ENCODE measurements at places on chromosomes 4 and X.

- no peak for DNase-seq
These were observed 322.5 kb downstream of the EVC2 start for GRCh38 chr4:5385741-5386311.

DNA sequence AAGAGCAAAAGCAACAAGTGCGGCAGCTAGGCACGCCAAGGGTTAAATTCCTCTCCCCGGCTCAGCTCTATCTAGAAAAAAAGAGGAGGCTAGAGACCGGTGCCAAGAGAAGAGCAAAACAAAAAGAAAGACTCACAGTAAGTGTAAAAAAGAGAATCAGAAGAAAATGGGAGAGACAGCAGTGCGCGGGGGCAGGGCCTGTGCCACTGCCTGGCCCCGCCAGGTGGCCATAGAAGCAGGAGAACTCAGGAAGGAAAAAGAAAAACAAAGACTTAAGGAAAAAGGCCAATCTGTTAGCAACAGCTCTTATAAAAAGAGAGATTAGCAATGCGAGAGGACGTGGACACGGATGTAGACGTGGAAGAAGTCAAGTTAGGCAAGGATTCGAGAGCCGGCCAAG is 3.2 kb downstream of the ACOX3 start:
- DNase-seq = no peak

GRCh38 chr4:187586892-187587291 is 408.7 kb upstream of the ZFP42 start:
- no peak for DNase-seq

GRCh38 chr4:36189511-36190226 is 54.6 kb downstream of the ARAP2 start:
- no peak for DNase-seq

- peak; percentile 14 for DNase-seq
These were observed 578 bp downstream of the CHIC2 start for GRCh38 chr4:54063737-54064316.

DNA sequence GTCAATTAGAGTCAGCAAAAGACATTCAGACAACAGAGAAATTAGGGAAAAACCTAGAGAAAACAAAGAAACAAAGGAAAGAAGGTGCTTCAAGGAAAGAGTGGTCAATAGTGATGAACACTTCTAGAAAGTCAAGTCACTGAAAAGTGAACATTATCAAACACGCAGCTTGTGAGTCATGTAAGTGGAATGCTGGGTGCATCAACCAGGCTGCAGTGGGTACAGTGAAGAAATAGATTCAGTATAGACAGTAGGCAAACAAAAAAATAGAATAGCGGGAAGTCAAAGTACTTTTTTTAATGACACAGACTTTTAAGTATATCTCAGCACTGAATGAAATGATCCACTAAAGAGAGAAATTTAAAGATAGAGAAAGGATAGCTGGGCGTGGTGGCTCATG is 245.8 kb downstream of the ARHGAP24 start:
- no peak for DNase-seq

DNA sequence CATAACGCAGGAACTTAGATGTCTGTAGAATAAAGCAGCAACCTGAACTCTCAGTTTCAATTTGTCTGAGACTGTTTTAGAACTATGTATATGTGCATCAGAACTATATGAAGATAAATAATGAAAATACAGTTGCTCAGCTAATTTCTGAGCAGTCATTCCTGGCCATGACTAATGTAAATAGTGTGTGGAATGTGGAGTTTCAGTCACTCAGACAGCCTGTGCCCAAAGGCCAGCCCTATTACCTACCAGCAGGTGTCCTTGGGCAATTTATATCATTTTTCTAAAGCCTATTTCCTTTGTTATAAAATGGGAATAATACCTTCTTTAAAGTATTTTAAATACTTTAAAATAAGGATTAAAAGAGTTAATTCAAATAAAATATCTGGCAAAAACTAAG is 56.0 kb upstream of the RELL1 start:
- DNase-seq = no peak

GRCh38 chr4:162634390-162634789 is 470.6 kb upstream of the FSTL5 start:
- DNase-seq = no peak

- no peak for DNase-seq
These were observed 119.0 kb upstream of the GNPDA2 start for GRCh38 chr4:44845309-44845708.

DNA sequence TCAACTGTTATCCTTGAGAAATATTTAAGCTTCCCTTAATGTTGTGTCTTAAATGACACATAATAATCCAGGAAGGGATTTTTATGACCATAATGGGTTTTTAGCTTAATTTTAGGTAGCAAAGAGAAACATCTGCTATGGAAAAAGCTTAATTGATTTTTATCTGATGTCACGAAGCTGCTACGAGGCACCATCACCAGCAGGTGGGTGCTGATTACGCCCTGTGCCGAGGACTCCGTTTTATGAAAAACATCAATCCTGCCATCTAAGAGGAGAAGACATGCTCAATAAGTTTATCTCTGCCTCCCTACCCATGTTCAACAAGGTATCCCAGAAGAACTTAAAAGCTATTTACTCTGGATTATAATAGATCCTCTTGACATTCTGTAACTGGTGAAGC is 280.6 kb upstream of the ZFP42 start:
- no peak for DNase-seq

DNA sequence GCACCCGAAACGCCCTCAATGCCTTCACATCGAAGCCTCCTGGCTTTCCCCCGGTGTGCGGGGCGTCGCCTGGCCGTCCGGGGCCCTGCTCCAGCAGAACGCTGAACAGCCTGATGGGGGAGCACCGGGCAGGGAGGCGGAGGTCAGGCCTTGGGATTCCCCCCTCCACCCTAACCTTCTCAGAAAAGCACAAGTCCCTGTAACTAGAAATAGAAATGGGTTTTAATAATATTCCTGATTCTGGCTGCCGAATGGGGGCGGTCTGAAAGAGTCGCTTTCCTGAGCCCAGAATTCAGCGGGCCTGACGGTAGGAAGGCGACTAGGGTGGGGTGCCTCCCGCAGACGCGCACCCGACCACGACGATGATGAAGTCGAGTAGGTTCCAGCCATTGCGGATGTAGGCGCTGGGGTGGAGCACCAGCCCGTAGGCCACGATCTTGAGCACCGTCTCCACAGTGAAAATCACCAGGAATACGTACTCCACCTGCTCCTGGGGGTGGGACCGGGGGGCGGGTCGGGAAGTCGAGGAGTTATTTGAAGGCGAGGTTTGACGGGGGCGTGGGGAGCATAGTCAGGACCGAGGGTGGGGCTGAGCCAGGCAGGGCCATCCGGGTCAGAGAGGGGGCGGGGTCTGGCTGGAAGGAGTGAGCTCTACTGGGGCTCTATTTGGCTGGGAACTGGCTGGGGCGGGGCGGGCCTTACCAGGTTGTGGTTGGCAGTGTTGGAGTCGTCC is 2.5 kb downstream of the CACNA1F start:
- DNase-seq = peak; percentile 21

DNA sequence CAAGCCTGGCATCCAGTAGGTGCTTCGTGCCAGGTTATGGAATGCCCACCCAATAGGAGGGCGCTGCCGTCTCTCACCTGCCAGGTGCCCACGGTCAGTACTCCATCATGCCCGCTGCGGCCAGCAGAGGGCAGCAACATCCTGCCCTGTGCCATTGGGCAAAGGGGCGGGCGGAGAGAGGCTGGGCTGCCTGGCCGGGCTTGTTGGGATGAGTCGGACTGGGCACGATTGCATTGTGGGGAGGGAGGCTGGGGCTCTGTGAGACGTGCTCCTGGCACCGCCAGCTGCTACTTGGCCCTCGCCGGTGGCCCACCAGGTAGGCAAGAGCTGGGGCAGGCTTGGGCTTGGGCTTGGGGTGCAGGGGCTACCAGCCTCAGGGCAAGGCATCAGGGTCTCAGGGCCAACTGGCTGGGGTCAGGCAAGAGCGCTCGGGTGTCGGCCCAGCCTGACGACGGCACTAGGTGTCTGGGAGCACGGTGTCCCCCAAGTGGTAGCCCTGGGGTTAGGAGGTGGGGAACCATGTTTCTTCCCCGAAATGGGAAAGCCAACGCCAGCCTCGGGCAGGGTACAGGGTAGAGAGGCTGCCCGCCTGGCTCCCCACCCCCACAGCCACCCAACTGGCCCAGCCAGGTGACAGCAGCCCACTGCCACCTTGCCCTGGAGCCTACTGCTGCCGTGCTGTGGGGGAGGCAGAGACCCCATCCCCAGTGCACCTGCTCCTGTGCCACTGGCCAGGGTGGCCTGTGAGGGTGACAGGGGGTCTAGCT is at the start of gene PLXNB3:
Gene PLXNB3, plus strand, starts transcription at position 261 of the 767 bp plus-strand sequence. CDS start 1,287 bp downstream, outside the sequence.
- peak; percentile 52 for DNase-seq

GRCh38 chr4:140326395-140326993 is 47.0 kb upstream of the SCOC start:
- DNase-seq = no peak

DNA sequence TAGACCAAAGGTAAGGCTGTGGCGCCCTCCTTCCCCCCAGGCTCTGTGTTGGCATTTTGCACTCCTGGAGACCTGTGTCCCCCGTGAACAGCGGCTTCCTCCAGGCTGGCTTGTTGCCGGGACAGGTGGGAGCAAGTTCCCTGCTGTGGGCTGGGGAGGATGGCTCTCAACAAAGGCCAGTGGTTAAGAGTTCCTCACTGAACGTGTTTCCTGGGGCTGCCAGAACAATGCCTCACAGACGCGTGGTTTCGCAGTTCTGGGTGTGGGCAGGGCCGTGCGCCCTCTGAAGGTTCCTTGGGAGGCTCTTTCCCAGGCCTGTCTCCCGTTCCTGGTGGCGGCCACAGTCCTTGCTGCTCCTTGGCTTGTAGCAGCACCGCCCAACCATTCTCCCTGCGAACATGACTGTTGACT is 33.4 kb downstream of the NELFA start:
- DNase-seq = no peak

GRCh38 chr4:82782626-82783345 is 15.8 kb downstream of the SCD5 start:
- no peak for DNase-seq

GRCh38 chr4:25953740-25954139 is 39.7 kb downstream of the SMIM20 start:
- DNase-seq = no peak

GRCh38 chrX:27548624-27549023 is 41.5 kb upstream of the DCAF8L2 start:
- DNase-seq = no peak

- DNase-seq = no peak
These were observed 140.4 kb downstream of the MID1IP1 start for GRCh38 chrX:38941675-38942074.

- DNase-seq = peak; percentile 26
These were observed 82.6 kb downstream of the GK start for GRCh38 chrX:30735839-30736238.

- DNase-seq = no peak
These were observed 5.1 kb upstream of the FAT1 start for GRCh38 chr4:186728631-186729271.

- DNase-seq = no peak
These were observed 155.8 kb downstream of the RPA4 start for GRCh38 chrX:97039363-97040029.

GRCh38 chr4:11765849-11766453 is 337.3 kb upstream of the HS3ST1 start:
- peak; percentile 0 for DNase-seq

DNA sequence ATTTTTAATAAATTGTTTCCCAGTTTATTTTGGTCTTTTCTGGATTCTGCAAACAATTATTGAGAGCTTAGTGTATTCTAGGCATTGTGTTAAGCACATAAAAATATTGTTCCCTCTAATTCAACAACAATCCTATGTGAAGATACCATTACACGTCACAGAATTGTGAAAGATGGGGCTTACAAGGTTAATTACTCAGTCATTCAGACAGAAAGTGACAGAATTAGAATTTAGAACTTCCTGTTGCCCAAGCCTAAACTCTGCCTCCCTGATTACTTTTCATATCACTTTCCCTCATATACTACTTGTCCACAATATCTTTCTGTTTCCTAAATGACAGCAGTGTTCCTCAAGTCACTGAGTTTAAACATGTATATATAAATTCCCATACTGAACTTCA is 186.7 kb upstream of the VEGFC start:
- no peak for DNase-seq

DNA sequence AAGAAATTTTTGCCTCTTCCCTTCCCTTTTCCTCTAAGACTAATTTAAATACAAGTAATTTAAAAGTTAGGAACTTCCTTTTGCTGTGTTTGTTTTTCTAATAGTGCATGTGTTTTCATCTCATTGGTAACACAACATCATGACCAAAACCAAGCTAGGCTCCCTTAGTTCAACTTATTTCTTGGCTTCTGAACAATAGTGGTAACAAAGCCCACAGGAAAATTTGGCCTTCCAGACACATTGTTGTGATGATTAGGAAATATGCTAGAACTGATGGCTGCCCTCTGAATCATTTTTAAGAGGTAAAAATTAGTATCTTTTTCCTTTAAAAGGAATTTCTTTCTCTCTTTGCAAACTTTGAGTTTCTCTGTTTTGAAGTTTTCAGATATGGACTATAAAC is 25.5 kb upstream of the TEC start:
- DNase-seq = no peak
